ENCODE measurements at places on chromosomes 16 and 17.

DNA sequence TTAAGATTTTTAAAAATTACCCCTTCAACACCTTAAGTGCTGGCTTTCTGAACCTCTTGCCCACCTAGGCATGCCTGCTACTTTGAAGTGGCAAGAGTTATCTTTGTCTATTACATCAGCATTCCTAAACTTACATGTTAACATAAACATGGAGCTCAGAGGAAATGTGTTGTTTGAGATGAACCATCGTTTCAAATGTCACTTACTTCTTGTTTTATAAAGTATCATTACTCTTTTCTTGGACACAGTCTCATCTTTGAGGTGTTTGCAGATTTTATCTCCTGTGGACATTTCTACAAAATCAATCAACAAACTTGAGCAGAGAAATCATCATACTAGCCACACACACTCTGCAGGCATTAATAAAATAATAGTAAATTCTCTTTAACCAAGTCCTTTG, 184.9 kb downstream of the WWOX start:
- no peak for DNase-seq

GRCh38 chr16:30121741-30122571, 1.1 kb downstream of the MAPK3 start:
- DNase-seq: no peak

DNA sequence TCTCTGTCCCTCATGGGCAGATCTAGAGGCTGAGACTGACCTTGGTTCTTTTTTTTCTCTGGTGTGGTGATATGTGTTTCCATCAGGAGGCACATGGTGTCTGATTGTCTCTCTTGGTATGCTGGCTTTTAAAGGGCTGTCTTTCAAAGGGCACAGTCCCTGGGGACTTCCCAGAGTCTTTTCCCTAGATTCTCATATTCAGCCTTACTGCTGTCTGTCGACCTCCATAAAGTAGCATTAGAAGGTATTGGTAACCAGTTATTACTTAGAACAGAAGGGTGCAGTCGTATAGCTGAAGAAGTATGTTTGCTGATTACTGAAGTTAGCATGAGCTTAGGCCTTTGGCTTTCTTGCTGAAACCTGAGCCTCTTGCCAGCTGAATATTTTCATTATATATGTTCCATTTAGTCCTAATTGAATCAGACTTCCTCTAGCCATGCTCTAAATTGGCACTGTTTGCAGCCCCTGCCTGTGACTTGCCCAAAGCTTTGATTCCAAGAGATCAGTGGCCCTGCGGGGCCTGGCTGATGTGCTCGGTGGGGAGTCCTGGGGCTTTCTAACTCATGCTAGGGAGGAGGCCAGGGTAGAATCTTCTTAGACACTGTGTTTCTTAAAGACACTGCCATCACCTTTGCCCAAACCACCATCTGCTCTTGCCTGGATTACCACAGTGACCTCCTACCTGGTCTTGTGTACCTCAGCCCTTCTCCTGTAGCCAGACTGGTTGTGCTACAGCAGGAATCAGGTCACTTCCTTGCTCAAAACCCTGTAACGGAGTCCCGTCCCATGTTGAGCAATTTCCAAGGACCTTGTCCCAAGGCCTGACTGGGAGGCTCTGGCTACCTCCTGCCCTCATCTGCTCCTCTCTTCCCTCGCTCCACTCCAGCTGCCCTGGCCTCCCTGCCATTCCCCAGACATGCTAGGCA, 71.5 kb downstream of the WWP2 start:
- no peak for DNase-seq

GRCh38 chr17:14359163-14360020, 58.5 kb downstream of the HS3ST3B1 start:
- DNase-seq: no peak

- no peak for DNase-seq
Observed at GRCh38 chr17:43341715-43342588, 56.8 kb upstream of the ARL4D start.

DNA sequence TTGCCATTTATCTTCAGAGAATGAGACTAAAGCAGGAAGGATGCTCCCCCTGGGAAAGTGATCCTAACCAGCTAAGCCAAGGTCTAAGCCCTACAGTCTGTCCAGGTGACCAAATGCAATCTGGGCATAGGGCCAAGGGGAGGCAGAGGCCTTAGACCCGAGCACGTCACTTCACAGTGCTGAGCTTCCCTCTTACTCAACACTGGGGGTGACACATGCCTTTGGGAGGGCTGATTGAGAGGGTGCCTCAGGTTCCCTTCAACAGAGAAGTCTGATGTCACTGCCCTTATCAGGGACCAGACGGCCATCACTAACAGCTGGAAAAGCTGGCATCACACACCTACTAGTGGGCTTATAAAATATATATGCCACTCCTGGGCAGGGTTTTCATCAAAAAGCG, 4.0 kb downstream of the CIAO2B start:
- DNase-seq: no peak

DNA sequence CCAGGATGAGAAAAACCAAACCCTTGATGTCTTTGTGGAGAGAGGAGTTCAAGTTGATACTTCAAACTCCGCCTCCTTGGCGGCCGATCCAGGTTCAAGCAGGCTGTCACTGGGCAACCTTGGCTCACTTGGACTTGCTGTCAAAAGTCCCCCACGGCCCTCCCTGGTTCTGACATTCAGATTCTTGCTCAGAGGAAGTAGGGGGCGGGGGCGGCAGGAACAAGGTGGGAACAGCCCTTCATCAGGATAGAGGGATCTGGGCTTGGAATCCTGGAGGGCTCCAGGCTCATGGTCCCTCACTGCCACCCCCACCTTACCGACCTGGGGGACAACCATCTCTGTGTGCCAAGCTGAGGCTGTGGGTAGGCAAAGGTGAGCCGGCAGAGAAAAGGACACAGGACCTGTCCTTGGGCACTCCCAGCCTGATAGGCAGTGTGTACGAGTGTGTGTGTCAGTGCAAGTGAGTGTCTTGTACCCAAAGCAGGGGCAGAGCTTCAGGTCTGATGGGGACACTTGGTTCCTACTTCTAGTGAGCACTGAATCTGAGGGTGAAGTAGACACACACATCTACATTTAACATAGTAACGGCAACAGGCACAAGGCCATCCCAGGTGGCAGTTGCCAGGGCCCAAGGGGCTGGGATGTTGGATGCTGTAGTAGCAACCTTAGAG, 6.6 kb upstream of the TSPOAP1 start:
- DNase-seq: no peak

GRCh38 chr17:13395862-13396261, 205.9 kb downstream of the HS3ST3A1 start:
- DNase-seq: no peak

DNA sequence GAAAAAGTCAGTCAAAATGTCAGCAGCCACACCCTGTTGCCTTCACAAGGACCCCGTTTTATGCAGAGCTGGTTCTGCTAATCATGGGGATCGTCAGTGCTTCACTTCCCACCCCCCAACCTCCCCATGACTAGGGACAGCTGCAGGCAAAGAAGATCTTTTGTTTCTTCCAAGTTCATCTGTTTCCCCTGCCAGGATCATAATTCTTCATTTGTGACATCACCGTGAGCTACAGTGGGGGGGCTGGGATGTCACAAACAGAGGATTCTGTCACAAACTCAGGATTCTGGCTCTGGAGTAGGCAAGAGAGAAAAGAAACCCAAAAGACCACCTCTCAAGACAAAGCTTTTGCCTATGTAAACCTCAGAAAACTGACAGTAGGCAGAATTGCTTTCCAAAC, 24.7 kb downstream of the DNAJC7 start:
- no peak for DNase-seq

DNA sequence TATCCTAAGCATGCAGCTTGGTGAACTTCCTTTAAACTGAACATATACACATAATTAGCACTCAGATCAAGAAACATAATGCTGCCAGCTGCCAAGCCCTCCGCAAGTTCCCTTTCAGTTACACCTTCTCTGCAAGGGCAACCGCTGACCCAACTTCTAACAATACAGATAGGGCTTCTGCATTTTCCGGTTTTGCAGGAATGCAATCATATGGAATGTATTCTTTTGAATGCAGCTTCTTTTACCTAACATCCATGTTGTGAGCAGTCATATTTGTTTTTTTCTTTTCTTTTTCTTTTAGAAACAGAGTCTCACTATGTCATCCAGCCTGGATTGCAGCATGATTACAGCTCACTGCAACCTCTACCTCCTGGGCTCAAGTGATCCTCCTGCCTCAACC, 110.7 kb downstream of the GSG1L start:
- no peak for DNase-seq

DNA sequence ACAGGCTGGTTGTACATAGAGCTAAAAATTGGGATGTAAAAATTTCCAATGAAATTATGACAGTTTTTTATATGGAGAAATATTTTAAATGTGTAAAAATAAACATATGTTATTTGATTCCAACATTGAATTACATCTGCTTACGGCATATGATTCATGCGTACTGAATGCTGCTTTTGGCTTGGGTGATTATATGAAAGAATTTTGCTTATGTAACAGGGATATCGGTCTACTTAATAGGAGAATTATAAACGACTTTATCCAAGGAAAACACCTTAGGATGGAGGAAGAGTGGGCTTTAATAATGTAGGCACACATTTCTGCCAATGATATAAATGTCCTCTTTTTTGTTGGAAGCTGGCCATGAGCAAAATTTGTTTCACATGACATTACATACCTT, 197.3 kb upstream of the GOT2 start:
- DNase-seq: no peak

DNA sequence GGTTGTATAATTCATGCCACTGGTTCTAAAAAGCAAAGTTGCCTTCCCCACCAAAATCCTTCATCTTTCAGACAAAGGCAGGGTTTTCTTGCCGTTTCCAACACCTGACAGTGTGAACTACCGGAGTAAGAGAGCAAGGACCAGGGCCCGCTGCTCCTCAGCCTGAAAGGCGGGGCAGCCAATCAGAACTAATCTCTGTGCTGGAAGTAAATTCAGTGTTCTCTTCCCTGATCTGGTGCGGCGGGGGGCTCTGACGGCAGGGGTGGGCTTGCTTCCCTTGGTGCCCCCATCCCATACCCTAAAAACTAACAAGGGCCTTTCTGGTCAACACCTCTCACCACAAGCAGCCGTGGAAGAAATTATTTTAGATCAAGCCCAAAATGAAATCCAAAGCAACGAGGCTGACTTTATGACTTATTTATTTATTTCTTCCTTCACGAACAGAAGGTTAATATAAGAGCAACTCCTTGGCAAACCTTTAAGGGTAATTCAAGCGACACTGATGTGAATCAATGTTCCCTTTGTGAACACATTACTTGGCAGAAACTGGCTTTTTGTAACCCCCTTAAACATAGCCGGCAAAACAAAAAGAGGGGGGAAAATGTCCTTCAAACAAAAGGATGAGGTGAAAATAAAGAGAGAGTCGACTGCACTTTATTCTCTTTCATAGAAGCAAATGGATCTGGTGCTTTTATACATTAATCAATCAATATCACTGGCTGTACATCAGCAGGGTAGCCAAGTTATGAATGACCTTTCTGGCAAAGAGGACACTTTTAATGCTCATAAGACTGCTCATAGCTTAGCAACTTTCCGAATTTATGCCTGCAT, 189.9 kb downstream of the ZFHX3 start:
- no peak for DNase-seq

DNA sequence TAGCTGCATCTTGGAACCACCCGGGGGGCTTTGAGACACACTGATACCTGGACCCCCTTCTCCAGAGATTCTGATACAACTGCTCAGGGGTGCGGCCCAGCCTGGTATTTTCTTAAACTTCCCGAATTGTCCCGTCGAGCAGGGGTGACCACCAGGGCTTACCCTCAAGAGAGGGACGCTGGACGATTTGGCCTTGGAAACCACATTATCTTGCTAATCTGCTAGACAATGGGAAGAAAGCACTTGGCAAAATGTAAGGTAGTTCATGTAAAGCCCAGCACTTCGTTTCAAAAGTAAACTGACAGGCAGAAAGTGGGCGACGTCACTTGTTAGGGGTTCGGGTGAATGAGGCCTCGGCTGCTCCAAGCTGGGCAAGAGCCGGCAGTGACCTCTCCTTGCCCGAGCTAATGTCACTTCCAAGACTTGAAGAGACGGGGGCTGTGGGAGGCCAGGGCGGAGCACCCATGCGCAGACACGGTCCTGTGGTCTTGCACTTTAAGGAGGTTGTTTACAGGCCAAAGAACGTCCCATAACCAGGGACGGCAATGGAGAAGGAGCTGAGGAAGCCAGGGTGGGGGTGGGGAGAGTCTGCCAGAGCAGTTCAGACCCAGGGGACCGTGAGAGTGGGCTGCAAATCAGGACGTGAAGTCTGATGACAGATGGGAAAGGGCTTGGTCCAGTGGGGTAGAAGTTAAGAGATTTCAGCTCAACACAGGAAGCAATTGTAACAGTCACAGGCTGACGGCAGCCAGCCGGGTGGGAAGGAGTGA, 152.7 kb upstream of the GSE1 start:
- DNase-seq: no peak

- DNase-seq: no peak
Observed at GRCh38 chr16:88779406-88780141, 5.4 kb downstream of the PIEZO1 start.

- no peak for DNase-seq
Observed at GRCh38 chr16:3861808-3862451, 18.6 kb downstream of the CREBBP start.

GRCh38 chr16:50627419-50627818, 53.7 kb downstream of the SNX20 start:
- DNase-seq: peak; percentile 16

DNA sequence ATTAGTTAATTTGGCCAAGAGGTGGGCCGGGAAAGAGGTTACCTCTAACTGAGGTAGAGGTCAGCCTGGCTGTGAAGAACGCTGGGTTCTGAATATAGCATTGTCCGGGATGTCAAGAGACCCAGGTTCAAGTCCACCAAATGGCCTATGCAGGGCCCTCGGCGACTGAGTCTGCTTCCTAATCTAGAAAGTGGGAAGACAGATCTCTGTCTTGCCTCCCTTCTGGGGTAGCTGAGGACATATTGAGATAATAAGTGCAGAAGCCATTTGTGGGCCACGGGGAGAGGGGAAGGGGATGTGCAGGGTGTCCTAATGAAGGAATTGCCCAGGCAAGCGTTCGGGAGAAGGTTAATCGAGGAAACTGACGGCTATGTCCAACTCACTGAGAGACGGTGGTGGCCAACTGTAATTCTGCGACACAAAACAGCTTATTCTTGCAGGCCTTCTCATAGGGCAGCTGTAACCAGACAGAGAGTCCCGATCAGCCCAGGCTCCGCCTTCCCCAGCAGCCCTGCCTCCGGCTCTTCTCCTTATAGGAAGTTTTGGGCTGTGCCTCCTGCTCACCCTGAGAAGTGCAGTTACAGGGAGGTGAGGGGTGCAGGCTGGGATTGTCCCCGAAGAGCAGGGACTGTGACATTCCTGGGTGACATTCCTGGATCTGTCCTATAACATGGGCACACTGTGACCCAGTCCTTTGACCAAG, 15.9 kb downstream of the HASPIN start:
- no peak for DNase-seq

GRCh38 chr16:75038036-75038858, 39.4 kb downstream of the ZNRF1 start:
- DNase-seq: no peak

- no peak for DNase-seq
Observed at GRCh38 chr16:1097800-1098199, 1.8 kb upstream of the C1QTNF8 start.

DNA sequence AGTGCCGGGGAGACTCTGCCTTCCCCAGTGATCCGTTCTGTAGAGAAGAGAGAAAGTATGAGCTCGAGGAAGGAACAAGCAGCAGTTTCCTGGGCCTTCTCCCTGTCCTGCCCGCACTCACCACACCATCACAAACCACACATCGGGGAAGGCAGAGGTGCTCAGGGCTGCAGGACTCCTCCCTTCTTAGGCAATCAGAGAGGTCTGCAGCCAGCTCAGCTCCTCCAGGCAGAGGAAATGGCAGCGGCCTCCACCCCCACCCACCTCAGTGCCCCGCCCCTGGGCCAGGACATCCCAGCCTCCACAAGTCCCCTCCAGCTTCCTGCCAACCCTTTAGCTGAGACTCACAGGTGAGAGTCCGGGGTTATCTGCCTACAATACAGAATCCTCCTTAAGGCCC, 2.0 kb downstream of the ZNF319 start:
- no peak for DNase-seq
